ENCODE measurements at places on chromosomes 12 and 14. TPM values are rescaled to one million over a fixed set of nuclear protein-coding genes. Genes with fewer than 3 reads are reported as not detected.
A peak's percentile ranks its signal among the peaks of the same experiment; 100 is the strongest.

- no peak for DNase-seq
Observed at GRCh38 chr14:44490966-44491365, 16.1 kb downstream of the FSCB start.

- no peak for DNase-seq
Observed at GRCh38 chr14:42884100-42884499, 1277.4 kb downstream of the LRFN5 start.

- DNase-seq = no peak
Observed at GRCh38 chr14:104262515-104263514, 124.4 kb downstream of the KIF26A start.

- no peak for DNase-seq
Observed at GRCh38 chr12:26496170-26496569, 300.8 kb downstream of the SSPN start.

DNA sequence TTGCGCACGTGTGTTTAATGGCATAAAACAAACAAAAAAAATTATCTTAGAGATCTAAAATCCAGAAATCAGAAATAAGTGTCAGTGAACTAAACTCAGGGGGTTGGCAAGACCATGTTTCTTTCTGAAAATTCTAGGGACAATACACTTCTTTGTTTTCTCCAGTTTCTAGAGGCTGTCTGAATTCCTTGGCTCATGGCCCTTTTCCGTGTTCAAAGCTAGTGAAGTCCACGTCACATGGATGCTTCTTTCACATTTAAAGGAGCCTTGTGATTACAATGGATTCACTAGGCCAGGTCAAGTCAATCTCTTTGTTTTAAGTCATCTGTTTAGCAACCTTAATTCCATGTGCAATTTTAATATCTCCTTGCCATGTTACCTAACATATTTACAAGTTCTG is 22.4 kb downstream of the SLCO1B3 start:
- no peak for DNase-seq

DNA sequence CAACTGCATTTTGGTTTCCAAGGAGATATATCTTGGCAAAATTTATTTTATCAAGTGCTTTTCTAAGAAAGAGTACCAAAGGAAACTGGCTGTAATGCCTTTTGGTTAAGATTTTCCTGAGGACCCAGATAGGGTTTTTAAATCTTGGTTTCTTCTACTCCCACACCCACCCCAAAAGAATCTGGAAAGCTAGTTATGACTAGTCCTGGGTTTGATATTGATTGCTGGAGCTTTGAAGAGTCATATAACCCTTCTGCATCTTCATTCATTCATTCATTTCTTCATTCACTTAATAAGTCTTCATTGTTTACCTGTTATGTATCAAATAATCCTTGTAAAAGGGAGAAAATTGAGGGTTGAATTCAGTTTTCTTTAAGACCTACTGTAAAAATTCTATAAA is 425.2 kb downstream of the PCNX1 start:
- DNase-seq = no peak

DNA sequence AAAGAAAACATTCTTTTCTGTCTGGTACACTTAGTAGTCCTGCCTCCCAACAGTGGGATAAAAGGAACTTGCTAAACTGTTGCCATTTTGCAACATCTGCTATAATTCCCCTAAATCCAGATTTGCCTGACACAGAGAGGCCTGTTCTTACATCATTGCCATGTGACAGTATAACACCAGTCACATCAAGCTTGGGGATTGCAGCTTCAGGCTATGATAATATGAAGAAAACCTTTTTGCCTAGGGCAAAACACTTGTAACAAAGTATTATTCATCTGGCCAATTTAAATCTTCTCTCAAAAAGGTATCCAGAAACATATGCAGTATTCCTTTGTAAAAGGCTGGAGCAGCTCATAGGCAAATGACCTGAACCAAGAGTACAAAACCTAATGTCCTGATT is 80.9 kb upstream of the OTX2 start:
- DNase-seq = no peak

- DNase-seq = no peak
Observed at GRCh38 chr12:106978035-106978800, 8.7 kb downstream of the MTERF2 start.

DNA sequence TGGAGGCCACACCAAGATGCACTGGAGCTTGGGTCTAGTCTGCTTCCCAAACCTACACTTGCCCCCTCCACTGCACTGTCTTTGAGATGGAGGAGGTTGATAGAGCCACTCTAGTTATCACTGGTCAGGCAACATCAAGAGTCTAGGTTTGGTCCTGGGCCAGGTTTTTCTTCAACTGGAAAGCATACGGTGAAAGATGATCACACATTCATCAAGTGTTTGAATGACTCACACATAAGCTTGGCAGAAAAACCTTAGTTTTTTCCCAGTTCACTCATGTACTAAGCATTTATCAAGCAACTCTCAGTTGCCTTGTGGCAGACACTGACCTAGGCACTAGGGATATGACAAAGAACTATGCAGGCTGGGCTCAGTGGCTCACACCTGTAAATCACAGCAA is 84.5 kb downstream of the PLEKHG3 start:
- no peak for DNase-seq

GRCh38 chr14:88848571-88848970 is 24.1 kb downstream of the TTC8 start:
- no peak for DNase-seq

- no peak for DNase-seq
Observed at GRCh38 chr12:32650508-32650907, 28.6 kb upstream of the DNM1L start.

DNA sequence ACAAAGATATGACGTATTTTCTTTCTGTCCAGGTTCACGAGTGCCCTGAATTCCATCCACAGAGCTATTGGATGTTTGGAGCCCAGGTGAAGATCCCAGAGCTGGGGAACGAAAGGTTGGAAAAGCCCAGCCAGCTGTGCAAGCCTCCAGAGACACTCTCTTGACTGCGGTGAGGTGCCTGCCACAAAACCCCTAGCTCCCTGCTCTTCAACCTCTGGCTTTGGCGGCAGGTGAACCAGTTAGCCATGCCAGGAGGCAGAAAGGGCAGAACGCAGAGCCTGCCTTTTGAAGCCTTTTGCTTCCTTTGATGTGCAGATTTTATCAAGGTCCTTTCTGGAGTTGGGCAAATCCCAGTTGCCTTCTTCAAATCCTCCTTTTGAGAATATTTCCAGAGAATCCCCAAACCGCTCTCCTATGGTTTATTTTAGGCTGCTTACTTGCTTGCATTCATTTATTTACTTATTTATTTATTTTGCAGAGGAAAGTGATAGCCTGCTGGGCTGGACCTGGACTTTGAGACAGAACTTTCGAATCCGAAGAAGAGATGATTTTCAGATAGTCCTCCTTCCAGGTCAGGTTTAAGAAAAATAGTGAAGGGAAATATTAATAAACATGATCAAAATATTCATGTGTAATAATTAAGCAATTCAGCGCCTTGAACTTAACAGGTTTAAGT is 411.2 kb upstream of the TBX3 start:
- no peak for DNase-seq

- no peak for DNase-seq
Observed at GRCh38 chr12:57341275-57341990, 89.4 kb downstream of the R3HDM2 start.

GRCh38 chr14:22598099-22598895 is at the start of gene ABHD4:
TSS of gene ABHD4 (plus strand) at chr14:22598300. CDS start at chr14:22598307, 7 bp downstream.
- peak; percentile 66 for DNase-seq

DNA sequence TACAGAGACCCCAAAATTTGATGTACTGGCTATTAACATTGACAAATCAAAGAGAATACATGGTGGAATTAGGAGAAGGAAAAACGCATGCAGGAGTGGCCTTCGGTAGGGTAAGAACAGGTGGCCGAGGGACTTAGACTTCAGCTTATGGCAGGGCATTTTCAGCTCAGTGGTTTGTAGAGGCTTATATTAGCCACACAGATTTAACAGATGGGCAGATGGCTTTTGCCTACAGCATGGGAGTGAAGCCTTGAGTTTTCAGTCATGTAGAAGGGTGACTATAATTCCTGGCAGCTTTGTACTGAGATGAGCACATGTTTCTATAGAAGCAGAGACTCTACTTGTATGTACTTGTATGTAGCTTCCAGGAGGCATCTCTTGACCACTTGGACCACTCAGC is 40.9 kb upstream of the PLEKHA5 start:
- DNase-seq = no peak

DNA sequence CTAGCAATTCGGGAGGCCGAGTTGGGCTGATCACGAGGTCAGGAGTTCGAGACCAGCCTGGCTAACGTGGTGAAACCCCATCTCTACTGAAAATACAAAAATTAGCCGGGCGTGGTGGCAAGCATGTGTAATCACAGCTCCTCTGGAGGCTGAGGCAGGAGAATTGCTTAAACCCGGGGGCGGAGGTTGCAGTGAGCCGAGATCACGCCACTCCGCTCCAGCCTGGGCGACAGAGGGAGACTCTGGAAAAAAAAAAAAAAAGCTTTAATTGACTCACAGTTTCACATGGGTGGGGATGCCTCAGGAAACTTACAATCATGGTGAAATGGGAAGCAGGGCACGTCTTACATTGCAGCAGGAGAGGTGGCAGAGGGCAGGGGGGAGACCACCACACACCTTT is 30.6 kb upstream of the SLC2A3 start:
- DNase-seq = no peak

DNA sequence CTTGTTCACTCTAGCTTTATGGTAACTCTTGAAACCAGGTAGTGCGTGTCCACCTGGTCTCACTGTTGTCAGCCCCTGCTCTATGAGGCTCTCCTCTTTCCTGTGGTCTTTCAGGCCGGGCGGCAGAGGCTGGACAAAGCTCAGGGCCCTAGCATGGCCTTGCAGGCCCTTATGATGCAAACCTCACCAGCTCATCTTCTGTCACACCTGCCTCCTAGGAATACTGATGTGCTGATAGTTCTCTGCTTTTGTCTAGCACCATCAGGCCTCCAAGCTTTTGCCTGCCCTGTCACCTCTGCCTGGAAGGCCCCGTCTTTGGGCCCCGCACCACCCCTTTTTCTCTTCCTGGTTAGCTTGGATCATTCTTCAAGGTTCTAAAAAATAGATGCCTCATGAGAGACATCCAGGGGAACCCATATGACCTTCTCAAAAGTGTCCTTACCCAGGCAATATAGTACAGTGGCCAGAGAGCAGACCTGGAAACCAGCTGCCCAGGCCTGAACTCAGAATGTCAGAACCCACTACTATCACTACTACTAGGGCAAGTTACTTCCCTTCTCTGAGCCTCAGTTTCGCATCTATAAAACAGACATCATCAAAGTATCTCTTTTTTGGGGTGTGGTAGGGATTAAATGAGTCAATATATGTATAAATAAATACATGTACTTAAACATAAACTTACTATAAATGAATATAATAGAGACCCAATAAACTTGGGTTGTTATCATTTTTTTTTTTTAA is 91.7 kb downstream of the ZFP36L1 start:
- DNase-seq = no peak

DNA sequence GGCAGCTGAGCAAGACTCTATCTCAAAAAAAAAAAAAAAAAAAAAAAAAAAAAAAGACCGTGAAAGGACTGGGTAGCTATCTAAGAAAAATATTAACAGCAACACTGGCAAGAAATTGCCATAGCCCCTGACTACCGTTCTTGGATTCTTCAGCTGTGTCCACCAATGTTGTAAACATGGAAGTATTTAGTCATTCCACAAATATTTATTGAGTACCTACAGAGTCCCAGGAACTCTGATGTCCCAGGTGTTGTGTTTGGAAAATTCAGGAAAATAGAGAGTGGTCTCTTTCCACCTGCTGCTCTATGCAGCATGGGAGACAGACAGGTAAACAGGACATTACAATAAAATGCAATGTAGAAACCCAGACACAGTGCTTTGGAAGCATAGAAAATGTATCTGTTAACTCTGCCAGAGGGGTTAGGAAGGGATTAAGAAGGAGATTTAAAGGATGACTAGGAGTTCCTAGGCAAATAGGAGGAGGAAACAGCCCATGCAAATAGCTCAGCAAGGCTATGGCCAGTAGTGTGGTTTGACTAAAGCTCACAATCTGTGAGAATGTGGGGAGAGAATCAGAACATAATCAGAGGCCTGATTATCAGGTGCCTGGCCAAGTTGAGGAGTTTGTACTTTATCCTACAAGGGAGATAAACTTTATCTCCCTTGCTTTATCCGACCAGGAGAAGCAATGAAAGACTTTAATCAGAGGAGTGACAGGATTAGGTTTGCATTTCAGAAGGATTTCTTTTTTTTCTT is 2.1 kb upstream of the DLST start:
- no peak for DNase-seq

The AKAP5 gene
- total RNA-seq = 1.3 TPM

The C14orf93 gene
- total RNA-seq = 13.6 TPM

The TMEM30B gene
- total RNA-seq = 0.07 TPM

Data from neural crest cell (in vitro differentiated cells).